ENCODE measurements at places on chromosomes 11 and 22.
A peak's percentile ranks its signal among the peaks of the same experiment; 100 is the strongest.

DNA sequence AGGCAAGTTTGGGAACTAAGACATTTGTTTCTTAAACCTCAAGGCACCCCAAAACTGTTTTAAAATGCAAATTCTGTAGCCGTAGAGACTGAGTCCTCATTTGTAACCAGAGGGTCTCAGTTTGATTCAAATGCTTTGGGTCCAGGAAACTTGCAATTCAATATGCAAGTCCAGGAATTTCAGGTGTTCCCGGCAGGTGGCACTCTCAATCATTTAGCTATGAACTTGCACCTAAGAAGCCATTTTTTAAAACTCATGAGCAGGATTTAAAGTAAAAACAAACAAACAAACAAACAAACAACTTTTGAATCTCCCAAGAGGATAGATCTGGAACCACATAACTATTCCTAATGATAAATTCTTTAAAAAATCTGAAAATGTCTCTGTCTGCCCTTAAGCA, 8.7 kb upstream of the ABTB2 start:
- DNase-seq: no peak

DNA sequence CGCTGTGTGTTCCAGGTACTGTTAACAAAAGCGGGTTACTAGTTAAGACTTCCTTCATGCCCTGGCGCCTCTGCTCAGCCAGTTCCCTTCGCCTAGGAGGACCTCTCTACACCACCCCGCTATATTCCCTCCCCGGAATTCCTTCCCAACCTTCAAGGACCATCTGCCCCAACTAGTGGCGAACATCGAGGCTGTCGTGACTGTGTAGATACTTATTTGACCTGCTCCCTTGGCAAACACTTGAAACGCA, 450 bp upstream of the BCL2L13 start:
- no peak for DNase-seq

- DNase-seq: no peak
Observed at GRCh38 chr11:118497831-118498230, 29.4 kb upstream of the TTC36 start.

- DNase-seq: no peak
Observed at GRCh38 chr11:3111466-3111865, 53.6 kb downstream of the OSBPL5 start.

GRCh38 chr11:47400768-47401279, 7.6 kb upstream of the SLC39A13 start:
- no peak for DNase-seq

DNA sequence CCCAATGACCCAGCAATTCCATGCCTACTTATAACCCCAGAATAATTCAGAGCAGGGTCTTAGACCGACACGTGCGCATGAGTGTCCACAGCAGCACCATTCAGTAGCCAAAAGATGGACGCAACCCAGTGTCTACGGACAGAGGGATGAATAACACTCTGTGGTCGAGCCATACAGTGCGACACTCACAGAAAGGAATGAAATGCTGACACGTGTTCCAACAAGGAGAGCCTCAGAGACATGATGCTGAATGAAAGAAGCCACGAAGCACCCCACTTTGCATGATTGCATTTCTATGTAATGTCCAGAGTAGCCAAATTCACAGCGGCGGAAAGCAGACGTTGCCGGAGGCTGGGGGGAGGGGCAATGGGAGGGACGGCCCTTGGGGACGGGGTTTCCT, 134.4 kb downstream of the CTTN start:
- no peak for DNase-seq

- no peak for DNase-seq
Observed at GRCh38 chr11:17443000-17443399, 33.6 kb downstream of the ABCC8 start.

DNA sequence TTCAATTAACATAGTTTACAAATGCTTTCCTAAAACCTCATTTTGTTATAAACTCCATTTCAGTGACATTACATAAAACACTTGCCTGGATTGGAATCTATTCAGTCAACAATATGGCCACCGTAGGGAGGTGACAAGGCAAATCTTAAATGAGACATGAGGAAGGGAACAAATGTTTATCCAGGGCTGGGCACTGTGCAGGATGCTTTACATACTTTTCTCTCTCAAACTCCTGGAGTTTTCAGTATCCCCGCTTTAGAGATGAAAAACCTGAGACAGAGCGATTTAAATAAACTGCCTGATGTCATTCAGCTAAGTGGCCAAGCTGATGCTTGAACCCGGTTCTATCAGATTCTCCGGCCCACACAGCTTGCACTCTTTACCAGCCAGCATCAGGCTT, 259.9 kb downstream of the CADM1 start:
- no peak for DNase-seq

- DNase-seq: no peak
Observed at GRCh38 chr22:20021196-20022181, 579 bp downstream of the TANGO2 start.

- no peak for DNase-seq
Observed at GRCh38 chr11:75154646-75155569, 4.0 kb downstream of the SLCO2B1 start.

DNA sequence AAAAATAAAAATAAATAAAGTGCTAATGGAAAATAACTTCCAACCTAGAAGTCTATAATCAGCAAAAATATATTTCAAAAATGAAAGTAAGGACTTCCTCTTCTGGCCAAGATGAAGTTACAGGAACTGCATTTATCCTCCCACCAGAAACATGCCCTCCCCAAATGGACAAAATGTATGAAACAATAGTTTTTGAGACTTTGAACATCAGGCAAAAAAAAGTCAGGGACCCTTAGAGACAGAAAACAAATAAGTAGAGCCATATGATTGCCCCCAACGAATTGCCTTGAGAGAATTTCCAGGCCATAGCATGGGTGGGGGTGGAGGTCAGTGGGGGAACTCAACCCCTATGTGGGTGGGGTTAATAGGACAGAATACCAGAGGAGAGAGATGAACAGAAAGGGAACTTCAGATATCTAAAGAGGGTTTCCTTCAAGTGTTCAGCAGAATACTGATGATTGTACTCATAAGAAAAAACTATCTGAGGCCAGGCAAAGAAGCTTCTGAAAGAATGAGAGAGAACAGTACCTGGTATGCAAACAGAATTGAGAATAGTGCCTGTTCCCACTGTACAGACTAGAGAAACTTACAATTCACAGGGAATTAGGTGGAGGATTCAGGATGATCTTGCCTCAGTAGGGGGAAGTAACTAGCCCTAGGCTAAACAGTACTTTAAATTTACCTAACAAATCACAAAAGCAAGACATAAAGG, 26.6 kb upstream of the IL10RA start:
- DNase-seq: no peak

- peak; percentile 27 for DNase-seq
Observed at GRCh38 chr11:82889133-82890001, 10.9 kb downstream of the PRCP start.

- DNase-seq: no peak
Observed at GRCh38 chr11:128527046-128527445, 60.3 kb downstream of the ETS1 start.

- no peak for DNase-seq
Observed at GRCh38 chr11:61978703-61979661, 11.5 kb upstream of the FTH1 start.

DNA sequence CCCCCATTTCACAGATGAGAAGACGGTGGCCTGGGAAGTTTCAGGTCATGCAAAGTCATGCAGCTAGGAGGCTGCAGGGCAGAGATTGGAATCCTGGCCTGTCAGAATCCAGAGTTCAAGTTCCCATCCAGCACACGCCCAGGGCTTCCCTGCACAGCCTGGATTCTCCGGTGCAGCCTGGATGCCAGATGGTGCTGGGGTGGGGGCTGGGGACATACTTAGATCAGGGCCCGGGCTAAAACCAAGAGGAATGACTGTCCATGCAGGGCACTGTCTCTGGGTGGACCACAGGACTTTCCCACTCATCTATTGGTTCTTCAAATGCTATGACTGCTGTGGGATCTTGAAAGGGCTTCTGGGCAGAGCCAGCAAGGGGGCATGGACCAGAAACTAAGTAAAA, 24.6 kb downstream of the LMO1 start:
- no peak for DNase-seq

GRCh38 chr11:11731311-11732083, 109.7 kb upstream of the GALNT18 start:
- no peak for DNase-seq
